CD4-positive, alpha-beta T cell treated with Interferon gamma for 1 hour (primary cell): ENCODE measurements at places on chromosomes 1 and 21.

DNA sequence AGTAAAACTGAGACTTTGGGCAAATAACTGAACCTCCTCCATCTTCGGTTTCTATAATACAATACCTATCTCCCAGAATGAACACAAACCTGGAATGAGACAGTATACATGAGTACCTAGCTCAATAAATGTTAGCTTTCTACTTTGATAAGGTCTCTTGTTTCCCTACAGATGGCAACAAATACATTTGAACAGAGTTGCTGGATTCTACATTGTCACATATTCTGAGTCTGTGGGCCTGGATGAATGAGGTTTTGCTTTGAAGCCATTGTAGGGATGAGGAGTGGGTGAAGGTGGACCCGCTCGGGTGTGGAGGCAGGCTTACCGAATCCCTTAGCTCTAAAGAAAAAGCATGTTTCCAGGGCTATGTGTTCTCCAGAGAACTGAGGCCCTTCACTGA, 13.9 kb upstream of the FYB2 start:
- no peak for DNase-seq

GRCh38 chr1:2135441-2135841, 59.1 kb downstream of the FAAP20 start:
- no peak for DNase-seq

GRCh38 chr1:202836623-202837403, 26.1 kb downstream of the PCAT6 start:
- peak; percentile 13 for DNase-seq

DNA sequence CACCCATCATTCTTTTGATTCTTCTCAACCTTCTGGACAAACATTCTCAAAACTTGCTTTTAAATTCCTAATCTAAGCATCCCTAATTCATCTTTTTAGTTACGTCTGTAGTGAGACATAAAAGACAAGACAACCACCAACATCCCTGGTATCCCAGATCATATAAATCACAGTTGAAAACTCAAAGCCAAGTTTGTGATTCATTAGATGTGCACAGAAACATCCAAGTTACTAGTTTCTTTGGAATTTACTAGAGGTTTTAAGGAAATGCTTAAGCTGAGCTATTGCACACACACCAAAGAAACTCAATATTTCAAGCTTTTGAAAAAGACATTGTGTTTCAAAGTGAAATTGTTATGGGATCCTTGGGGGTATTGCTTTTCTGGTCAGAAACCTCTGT, 47.6 kb downstream of the ATP6V1G3 start:
- no peak for DNase-seq

GRCh38 chr1:231887166-231887565, 260.6 kb downstream of the DISC1 start:
- DNase-seq: no peak

DNA sequence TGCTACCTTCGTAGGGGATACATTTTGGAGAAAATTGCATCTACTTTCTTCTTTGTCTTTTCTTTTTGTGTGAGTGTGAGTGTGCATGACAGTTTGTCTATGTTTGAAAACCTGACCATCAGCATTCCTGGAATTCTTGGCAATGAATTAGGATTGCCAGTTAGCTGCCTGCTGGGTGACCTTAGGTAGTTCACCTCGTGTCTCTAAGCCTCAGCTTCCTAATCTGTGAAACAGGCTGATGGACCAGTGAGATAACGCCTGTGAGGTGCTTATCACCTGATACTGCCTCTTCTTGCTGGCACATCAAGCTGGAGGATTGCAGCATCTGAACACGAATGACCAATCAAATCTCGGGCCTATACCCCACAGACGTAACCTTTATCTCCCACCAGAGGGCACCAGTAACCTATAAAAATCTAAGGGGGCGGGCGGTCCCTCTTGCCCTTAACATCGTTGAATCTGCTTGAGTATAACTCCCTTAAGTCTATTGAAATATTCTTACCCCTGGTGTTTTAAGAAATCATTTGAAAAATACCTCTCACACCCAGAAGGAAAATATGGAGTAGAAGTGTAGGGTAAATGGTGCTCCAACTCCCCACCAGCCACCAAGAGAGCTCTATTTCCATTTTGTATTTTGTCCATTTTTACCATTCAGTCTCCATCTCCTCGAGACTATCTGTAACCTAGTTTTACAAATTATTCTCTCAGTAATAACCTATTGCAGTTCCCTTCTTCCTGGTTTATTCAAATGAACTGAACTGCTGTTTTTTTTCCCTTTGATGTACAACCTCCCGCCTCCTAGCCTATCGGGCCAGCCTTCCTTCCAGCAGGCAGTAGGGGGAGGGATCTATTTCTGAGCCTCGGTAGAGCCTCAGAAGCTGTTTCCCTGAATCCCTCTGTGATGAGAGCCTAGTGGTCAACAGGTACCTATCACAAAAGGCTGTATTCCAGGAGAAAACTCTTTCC, 49.7 kb downstream of the MDM4 start:
- DNase-seq: peak; percentile 70

DNA sequence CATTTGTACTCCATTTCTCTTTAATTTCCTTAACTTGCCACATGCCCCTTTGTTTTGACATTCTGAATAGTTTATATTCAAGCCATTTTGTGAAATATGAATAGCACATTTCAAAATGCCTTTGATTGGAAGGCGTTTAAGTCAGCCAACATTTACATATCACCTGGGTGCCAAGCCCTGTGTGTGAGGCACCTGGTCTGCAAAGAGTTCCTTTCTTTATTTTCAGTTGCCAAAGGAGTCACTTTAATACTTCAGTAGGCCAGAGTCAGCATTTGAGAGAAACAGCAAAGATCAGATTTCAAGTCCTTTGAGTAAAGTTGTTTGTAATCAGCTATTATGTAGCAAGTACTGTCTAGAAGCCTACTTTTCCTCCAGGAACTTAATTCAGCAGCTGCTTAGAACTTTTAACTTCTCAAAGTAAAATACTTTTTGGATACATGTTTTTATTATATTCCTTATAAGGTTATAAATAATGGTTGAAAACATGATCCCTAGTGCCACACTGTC, 70.8 kb downstream of the DTL start:
- DNase-seq: no peak

DNA sequence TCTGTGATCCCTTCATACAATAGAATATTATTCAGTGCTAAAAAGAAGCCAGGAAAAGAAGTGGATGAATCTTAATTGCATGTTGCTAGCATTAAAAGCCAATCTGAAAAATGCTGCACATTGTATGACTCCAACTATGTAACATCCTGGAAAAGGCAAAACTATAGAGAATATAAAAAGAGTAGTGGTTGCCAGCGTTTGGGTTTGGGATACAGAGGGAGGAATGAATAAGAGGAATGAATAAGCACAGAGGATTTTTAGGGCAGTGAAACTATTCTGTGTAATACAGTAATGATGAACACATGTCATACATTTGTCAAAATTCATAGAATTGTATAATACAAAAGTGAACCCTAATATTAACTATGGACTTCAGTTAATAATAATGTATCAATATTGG, 42.5 kb downstream of the GPR88 start:
- no peak for DNase-seq

DNA sequence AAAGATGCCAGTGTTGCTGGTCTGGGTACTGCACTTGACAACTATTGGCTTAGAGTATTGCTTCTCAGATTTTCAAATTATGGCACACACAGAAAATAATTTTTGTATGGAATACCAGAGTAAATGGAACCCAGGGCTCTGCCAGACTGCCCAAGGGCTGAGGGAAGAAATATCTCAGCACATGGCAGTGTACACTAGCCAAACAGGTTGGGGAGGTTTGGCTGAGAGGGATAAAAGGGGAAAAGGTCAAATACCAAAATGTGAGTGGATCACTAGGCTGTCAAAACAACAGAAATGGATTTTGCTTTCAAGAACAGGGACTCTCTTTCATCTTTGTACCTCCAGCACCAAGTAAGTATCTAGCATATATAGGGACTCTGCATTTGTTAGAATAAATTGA, 3.0 kb upstream of the RGS8 start:
- no peak for DNase-seq

DNA sequence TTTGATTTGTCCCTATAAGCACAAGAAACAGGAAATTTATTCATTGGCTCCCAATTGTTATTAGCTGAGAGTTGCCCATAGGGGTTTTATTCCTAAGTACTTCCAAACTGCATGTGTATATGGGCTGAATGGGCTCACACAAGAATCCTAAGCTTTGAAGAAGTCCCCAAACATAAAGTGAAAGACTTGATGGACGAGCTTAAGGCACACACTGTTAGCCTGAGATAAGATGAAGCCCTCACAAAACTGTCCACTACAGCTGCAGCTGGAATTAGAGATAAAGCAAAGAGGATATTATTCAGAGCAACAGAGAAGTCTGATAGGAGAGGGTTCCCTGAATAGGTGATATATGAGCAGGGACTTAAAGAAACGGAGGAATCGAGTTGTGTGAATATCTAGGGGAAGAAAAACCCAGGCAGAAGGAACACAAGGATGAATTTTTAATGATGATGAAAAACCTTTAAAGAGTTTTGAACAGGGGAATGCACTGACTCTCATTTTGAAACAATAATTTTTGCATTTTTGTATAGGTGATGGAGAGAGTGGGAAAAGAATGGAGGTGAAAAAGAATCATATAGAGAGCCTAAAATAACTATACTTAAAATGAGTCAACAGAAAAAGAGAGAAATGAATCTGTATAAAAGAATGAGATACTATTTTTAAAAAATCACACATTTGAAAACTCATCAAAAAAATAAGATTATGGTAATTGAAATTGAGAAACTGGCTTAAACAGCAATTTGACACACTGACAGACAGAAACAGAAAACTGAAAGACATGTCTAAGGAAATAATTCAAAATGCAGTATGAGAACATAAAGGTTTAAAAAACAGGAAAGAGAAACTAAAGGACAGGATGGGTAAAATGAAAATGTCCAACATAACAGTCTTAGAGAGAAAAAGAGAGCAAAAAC, 133.6 kb upstream of the POGK start:
- DNase-seq: no peak

DNA sequence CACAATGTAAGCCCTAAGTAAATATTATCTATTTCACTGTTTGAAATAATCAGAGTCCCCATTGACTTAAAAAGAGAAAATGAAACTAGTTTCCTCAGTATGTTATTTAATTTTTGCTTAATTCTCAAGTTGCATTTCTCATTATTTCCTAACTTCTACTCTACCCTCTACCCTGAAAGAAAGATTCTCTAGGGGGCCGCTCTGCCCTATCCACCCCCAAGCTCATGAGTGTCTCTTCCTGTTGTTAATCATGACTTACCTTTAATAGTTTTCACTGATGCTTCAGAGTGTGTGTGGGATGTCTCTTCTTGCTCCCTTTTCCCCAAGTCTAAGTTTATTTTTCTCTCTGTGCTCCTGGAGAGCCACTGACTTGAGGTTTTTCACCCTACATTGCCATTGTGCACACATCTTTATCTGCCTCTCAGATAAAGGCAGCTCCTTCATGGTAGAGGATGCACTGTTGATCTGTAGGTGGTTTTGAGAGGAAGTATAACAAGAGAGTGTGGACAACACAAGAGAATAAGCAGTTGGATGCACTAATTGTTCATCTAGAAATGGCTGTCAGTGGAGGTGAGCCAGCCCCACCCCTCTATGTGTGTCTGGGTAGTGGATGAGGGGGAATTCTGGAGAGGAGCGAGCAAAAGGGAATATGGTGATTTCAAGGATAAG, 261.7 kb downstream of the CHRM3 start:
- DNase-seq: no peak
